GM23248 (cell line): ENCODE measurements at places on chromosomes 11 and 22. TPM values are rescaled to one million over a fixed set of nuclear protein-coding genes. Genes with fewer than 3 reads are reported as not detected.

DNA sequence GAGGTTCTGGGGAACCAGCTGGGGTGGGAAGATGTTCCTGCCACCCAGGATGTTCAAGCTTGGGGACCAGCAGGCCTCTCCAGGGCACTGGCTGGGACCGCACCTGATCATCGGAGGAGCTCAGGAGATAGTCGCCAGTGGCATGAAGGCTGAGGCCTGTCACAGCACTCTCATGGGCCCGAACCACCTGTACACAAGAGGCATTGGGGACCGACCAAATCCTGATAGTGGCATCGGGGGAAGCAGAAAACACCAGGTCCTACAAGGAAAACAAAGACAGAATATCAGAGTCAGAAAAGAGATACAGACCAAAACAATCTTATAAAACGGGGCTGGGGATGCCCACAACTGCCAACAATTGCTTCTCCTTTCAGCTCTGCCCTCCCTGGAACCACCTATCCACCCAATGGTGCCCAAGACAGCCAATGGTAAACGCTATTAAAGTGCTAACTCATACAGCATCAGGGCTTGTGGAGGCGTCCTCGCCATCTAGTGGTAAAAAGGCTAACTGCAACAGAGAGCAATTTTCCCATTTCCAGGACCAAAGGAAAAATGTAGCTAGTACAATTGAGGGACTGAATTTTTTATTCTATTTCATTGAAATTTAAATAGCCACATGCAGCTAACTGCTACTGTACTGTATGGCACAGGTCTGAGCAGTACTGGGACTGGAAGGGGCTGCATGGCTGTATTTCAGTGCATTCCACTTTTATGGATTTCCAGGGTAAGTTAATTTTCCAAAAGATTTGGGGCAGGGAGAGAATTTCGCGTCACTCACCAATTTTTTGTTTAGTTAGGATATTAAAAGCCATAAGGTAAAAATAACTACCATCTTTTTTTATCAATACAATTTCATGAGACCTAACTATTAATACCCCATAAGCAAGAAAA lies 7.1 kb downstream of the PRPF19 start:
- peak; percentile 77 for DNase-seq

The SULT4A1 gene
- polyA plus RNA-seq = not detected in 2 replicates

- no peak for DNase-seq
Measured at GRCh38 chr22:33409079-33409478, 350.9 kb upstream of the SYN3 start.

- peak; percentile 62 for DNase-seq
Measured at GRCh38 chr11:116782728-116783127, 5.1 kb downstream of the ZPR1 start.

The PKNOX2 gene
- polyA plus RNA-seq = 0.08 and 0.21 TPM in 2 replicates

The ZNRF3 gene
- polyA plus RNA-seq = 0.56 and 0.60 TPM in 2 replicates

The TMPRSS4 gene
- polyA plus RNA-seq = not detected in 2 replicates

- no peak for DNase-seq
Measured at GRCh38 chr11:16456366-16456765, 100.0 kb upstream of the SOX6 start.

DNA sequence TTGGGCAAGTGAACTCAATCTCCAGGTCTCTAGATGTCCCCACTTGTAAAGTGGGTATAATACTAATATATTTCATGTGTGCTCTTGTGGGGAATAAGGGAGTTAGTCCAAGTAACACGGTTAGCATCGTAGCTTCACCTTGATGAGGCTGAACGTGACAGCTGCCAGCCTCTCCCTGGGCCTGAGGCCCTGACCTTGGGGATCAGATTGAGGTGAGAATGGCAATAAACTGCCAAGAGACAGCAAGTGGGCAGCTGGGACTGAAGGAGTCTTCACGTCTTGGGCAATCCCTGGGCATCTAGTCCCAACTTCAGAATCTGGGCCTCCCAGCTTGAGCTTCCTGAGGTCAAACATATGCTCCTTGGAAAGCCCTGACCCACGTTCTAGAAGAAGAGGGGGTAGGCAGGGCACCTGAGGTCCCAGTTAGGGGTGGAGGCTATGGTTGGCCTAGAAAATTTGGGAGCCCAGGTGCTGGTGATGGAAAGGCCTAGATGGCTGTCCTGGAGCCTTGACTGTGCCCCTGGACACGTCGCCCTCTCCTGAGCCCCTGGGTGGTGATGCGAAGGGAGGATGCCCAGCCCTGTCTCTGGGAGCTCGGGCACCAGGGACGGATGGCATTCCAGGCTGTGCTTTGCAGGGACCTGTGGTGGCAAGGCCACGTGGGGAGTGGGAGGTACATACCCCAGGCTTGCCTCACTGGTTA lies 23.4 kb downstream of the ADAMTS15 start:
- no peak for DNase-seq

- peak; percentile 29 for DNase-seq
Measured at GRCh38 chr11:119081682-119082260, 2.9 kb upstream of the HMBS start.

The OR56A1 gene
- not detected in 2 replicates for polyA plus RNA-seq

DNA sequence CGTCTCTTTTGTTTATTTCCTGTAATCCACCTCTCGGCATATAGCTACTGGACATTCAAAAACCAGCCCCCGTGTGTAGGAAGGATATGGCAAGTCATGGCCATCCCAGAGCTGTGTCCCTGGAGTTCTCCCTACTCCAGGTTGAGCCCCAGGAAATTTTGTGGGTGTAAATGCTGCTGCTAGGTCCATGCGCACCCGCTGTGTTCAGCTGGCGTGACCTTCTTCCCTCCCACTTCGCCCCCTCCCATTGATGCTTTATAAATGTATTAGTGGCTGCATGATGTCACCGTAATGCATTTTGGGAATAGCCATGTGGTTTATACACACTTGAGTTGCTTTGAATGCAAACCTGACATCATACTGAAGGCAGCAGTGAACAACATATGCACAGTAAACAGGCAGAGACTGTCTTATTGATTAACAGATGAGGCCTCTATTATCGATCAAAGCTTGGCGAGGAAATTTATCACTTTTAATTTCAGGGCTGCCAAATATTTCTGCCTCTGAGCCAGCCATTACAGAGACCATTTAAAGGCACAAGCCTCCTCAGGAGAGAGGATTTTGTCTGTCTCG lies 113.6 kb upstream of the NNMT start:
- no peak for DNase-seq

The ASPHD2 gene
- 0.73 and 1.6 TPM in 2 replicates for polyA plus RNA-seq

GRCh38 chr11:118057251-118058145 lies 19.4 kb upstream of the TMPRSS4 start:
- no peak for DNase-seq

The ADM gene
- 451 and 460 TPM in 2 replicates for polyA plus RNA-seq

GRCh38 chr11:31802000-31802551 lies 9.0 kb downstream of the PAX6 start:
- DNase-seq = no peak

The LBHD1 gene
- polyA plus RNA-seq = 3.6 and 4.3 TPM in 2 replicates

GRCh38 chr22:19108807-19109197 lies 13.4 kb downstream of the DGCR2 start:
- no peak for DNase-seq

The JHY gene
- 5.3 and 6.7 TPM in 2 replicates for polyA plus RNA-seq

DNA sequence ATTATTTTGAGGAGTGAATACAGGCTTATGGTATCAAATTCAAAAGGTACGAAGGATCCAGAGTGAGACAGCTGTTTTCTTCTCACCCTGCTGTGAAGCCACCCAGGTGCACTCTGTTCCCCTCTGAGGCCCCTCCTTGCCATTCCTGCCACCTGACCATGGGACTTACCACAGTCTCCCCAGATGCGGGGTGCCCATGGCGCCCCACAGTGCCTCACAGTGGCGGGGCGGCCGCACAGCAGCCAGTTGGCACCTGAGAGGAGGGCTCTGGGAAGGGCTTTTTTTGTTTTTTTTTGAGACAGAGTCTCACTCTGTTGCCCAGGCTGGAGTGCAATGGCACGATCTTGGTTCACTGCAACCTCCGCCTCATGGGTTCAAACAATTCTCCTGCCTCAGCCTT lies 151.7 kb downstream of the CEP164 start:
- DNase-seq = no peak

DNA sequence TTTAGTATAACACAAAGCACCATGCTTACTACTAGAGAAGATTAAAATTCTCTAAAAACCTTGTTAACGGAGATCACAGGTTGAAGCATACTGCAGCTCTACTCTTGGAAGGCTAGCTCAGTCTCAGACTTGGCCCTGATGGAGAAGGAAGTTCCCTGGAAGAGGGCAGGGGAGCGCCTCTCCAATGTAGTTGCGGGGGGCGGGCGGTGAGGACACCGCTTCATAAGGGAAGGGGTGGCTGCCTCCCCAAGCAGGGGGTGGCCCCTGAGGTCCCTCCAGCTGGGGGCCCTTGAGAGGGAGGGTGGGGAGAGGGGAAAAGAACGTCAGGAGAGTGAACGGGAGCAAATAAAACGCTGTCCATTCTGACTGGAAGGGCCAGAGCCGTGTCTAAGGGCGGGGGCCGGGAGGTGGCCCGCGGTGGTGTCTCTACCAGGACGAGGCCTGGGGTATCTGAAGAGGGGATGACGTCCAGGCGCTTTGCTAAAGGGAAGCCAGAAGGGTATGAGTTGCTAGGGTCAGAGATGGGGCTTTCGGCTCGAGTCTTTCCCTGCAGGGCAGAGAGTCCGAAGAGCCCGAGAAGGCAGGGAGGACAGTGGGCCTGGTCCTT lies 553 bp upstream of the USP47 start:
- peak; percentile 58 for DNase-seq

DNA sequence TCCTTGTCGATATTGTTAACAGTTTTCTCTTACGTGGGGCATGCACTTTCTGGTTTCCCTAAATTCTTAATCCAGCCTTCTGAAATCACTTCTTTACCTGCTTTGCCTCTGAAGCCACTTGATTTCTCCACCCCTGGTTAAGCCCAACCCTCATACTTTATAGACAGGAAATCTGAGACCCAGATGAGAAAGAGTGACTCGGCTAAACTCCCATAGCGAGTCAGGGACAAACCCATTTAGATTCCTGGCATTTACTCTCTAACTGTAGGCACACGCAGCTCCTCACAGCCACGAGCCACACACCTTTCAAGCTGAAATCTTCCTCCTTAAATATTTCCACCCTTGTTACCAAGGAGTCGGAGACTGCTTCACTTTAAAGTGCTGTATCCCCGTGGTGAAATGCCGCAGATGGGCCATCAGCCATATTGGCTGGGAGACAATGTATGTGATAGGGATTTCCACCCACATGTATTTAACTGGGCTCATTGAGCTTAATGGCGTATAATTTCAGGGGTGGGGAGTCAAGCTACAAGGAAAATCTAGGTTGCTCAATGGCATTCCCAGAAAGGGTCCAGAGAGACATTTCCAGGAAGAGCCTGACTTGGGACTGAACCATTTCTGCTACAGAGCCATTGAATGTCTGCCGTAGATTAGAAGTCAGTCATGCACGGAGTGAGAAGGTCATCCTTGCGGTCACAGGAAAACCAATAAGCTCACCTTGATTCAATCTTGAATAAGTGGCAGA lies 49.9 kb upstream of the GRK3 start:
- peak; percentile 57 for DNase-seq

DNA sequence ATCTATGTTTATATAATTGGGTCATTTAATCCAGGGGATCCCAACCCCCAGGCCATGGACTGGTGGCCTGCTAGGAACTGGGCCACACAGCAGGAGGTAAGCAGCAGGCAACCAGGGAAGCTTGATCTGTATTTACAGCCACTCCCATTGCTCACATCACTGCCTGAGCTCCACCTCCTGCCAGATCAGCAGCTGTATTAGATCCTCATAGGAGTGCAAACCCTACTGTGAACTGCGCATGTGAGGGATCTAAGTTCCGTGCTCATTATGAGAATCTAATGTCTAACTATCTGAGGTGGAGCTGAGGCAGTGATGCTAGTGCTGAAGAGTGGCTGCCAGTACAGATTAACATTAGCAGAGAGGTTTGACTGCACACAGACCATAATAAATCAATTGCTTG lies 32.8 kb downstream of the MS4A2 start:
- no peak for DNase-seq

DNA sequence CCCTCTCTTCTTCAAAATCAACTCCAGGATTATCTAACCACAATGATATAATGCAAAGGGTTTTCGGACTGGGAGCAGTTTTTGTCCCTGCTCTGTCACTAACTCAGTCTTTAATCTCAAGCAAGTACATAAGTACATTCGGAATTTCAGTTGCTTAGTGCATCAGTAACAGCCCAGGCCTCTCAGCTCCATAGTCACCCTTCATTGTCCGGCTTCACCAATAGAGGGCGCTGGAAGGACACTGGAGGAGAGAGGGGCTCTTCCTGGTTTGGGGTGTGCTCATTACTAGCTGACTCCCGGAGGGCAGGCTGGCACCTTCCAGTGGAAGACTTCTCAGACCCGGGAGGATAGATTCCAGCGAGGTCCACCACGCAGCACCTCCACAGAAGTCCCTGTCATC lies 90.4 kb upstream of the PDGFD start:
- DNase-seq = peak; percentile 4

GRCh38 chr11:103530257-103530656 lies 421.0 kb downstream of the DYNC2H1 start:
- DNase-seq = peak; percentile 70

The PRDM11 gene
- polyA plus RNA-seq = 0.24 TPM in 2 replicates

GRCh38 chr11:50088231-50088630 lies 55.6 kb downstream of the OR4C45 start:
- no peak for DNase-seq

- DNase-seq = no peak
Measured at GRCh38 chr11:69230856-69231425, 63.0 kb upstream of the MYEOV start.

DNA sequence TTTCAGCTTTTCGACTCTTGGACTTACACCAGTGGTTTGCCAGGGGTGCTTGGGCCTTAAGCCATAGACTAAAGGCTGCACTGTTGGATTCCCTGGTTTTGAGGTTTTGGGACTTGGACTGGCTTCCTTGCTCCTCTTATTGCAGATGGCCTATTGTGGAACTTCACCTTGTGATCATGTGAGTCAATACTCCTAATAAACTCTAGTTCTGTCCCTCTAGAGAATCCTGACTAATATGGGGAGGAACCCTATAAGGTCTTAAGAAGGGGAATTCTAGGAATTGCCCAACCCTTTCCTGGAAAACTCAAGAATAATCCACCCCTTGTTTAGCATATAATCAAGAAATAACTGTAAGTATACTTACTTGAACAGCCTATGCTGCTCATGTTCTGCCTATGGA lies 491.8 kb downstream of the TMEM135 start:
- DNase-seq = peak; percentile 41

- peak; percentile 95 for DNase-seq
Measured at GRCh38 chr11:130847517-130847916, 68.8 kb downstream of the SNX19 start.

GRCh38 chr22:26564181-26564580 lies 25.8 kb downstream of the TPST2 start:
- no peak for DNase-seq

- peak; percentile 70 for DNase-seq
Measured at GRCh38 chr22:50577987-50578775, at the start of gene CPT1B. CPT1B (minus strand) TSS chr22:50578427; CDS start chr22:50577915, 512 bp downstream.

DNA sequence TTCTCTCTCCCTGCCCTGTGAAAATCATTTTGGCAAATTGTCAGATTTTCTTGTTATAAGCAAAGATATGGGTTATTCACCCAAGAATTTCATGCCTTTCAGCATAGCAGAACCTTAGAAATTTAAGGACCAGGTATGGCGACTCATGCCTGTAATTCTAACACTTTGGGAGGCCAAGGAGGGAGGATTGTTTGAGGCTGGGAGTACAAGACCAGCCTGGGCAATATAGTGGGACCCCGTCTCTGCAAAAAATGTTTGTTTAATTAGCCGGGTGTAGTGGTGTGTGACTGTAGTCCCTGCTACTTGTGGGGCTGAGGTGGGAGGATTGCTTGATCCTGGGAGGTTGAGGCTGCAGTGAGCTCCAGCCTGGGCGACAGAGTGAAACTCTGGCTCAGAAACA lies 27.6 kb downstream of the APLP2 start:
- DNase-seq = no peak

GRCh38 chr11:109939166-109939810 lies 153.9 kb upstream of the ZC3H12C start:
- peak; percentile 91 for DNase-seq
